ENCODE measurements at places on chromosomes 7 and 10.

- DNase-seq: no peak
- H3K36me3 ChIP-seq: no peaks in the 10 kb centered on the region
- no peaks in the 10 kb centered on the region for H3K4me1 ChIP-seq
- no peaks in the 10 kb centered on the region for H3K27me3 ChIP-seq
- no peak overlapping the region for H3K27ac ChIP-seq
Measured at GRCh38 chr7:47788083-47788482, 160.2 kb downstream of the PKD1L1 start.

- peaks cover 1% of the 10 kb centered on the region for H3K27me3 ChIP-seq
- no peak overlapping the region for H3K27ac ChIP-seq
- H3K4me3 ChIP-seq: no peak overlapping the region
Measured at GRCh38 chr10:71623098-71623985, 96.2 kb downstream of the C10orf105 start.

DNA sequence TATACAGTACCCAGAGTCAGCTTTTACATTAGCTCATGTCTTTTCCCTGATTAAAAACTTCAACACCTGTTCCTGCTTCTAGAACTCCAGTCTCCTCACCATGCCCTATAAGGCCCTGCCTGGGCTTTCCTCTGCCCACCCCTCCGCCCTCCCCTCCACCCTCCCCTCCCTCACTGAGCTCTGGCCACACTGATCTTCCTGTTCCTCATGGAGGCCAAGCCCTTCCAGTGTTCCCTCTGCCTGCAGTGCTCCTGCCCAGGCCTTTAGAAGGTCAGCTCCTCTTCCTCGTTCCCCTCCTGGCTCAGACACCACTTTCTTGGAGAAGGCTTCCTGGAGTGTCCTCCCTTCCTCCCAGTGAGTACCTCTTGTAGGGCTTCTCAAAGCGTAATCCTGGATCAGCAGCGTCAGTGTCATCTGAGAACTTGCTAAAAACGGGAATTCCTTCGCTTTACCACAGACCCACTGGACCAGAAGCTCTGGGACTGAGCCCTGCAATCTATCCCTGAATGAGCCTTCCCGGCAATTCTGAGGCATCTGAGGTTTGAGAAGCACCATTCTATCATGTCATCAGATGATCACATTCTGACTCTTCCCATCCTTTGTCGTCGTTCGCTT lies 3.7 kb downstream of the PDZD7 start:
- H3K4me1 ChIP-seq: peaks cover 6% of the 10 kb centered on the region
- H3K4me3 ChIP-seq: no peak overlapping the region
- no peaks in the 10 kb centered on the region for H3K36me3 ChIP-seq

GRCh38 chr7:41326616-41327015 lies 376.3 kb downstream of the INHBA start:
- no peaks in the 10 kb centered on the region for H3K36me3 ChIP-seq
- no peak for DNase-seq
- H3K4me3 ChIP-seq: no peak overlapping the region

DNA sequence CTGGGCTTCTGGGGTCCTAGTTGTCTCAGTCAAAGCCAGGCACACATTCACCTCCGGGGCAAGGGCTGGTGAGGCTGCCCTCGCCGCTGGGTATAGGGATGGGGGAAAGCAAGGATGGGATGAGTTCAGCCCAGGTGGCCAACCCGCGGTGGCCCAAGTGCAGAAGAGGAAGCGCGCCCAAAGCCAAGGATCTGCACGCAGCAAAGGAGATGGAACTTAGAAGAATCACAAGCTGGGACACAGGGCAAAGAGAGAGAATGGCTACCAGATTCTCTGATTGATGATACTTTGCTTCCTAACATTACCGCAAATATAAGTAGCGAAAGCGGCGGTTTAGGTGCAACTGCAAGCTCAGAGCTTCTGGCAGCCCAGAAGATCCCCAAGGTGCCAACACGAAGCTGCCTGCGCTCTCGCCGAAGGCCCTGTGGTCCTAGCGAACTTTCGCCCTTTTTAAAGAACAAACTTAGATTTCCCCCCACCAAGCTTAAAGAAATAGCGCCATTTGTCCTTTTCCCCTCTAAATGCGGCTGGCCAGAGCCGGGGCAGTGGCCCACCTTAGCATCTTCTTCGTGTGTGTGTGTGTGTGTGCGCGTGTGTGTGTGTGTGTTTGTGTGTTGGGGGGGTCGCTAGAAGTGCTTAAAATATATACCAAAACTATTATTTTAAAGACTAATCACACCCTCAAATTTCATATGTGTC lies 927 bp upstream of the MKX start:
- peak overlapping the region; percentile 43 for H3K4me3 ChIP-seq
- no peak for DNase-seq
- H3K27ac ChIP-seq: no peak overlapping the region
- H3K36me3 ChIP-seq: peaks cover 2% of the 10 kb centered on the region

DNA sequence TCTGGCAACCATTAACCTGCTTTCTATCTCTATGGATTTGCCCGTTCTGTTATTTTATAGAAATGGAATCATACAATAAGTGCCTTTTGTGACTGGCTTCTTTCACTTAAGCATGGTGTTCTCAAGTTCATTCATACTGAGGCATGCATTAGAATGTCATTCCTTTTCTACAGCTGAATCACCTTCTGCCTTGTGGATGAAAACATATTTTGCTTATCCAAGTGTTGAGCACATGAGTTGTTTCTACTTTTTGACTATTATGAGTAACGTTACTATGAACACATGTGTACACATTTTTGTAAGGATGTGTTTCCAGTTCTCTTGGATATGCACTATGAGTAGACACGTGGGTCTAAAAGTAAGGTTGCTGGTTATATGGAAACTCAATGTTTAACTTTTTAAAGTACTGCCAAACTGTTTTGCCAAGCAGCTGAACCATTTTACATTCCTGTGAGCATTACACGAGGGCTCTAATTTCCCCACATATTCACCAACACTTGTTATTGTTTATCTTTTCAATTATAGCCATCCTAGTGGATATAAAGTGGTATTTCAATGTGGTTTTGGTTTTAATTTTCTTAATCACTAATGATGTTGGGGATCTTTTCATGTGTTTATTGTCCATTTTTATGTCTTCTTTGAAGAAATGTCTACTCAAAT lies 241.3 kb downstream of the FANK1 start:
- H3K4me1 ChIP-seq: no peaks in the 10 kb centered on the region
- H3K27ac ChIP-seq: no peak overlapping the region
- H3K4me3 ChIP-seq: no peak overlapping the region
- no peak for DNase-seq

- H3K4me3 ChIP-seq: no peak overlapping the region
- no peak for DNase-seq
- no peaks in the 10 kb centered on the region for H3K4me1 ChIP-seq
Measured at GRCh38 chr7:136687693-136688322, 180.6 kb upstream of the CHRM2 start.

- no peaks in the 10 kb centered on the region for H3K36me3 ChIP-seq
- no peaks in the 10 kb centered on the region for H3K27me3 ChIP-seq
- DNase-seq: no peak
- no peak overlapping the region for H3K27ac ChIP-seq
Measured at GRCh38 chr7:157784041-157784835, 447.4 kb downstream of the DNAJB6 start.

GRCh38 chr7:106309362-106309761 lies 24.6 kb upstream of the NAMPT start:
- H3K36me3 ChIP-seq: peaks cover 2% of the 10 kb centered on the region
- no peak overlapping the region for H3K4me3 ChIP-seq
- H3K4me1 ChIP-seq: peaks cover 9% of the 10 kb centered on the region
- no peak overlapping the region for H3K27ac ChIP-seq
- no peak for DNase-seq
- no peaks in the 10 kb centered on the region for H3K27me3 ChIP-seq

- no peak for DNase-seq
- H3K4me1 ChIP-seq: no peaks in the 10 kb centered on the region
- H3K4me3 ChIP-seq: no peak overlapping the region
Measured at GRCh38 chr7:85734823-85735222, 548.0 kb upstream of the SEMA3D start.

DNA sequence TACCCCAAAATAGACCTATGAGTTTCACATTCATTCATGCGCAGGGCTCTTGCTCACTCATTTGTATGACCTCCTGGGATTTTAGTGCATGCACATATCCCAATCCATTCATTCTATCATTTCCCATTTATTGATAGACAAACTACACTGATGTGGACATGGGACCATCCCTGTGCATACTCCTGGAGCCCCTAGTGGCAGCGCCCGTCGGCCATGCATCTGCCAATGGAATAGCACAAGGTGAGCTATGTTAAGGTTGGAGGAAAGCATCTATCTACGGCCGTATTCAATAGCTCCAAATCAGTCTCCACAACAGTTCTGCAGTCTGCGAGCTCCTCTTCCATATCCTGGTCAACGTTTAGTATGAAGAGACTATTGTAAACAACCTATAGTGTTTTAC lies 31.7 kb upstream of the FIGNL1 start:
- peaks cover 15% of the 10 kb centered on the region for H3K27me3 ChIP-seq
- no peak overlapping the region for H3K27ac ChIP-seq
- H3K4me1 ChIP-seq: no peaks in the 10 kb centered on the region
- H3K36me3 ChIP-seq: no peaks in the 10 kb centered on the region
- H3K4me3 ChIP-seq: no peak overlapping the region

DNA sequence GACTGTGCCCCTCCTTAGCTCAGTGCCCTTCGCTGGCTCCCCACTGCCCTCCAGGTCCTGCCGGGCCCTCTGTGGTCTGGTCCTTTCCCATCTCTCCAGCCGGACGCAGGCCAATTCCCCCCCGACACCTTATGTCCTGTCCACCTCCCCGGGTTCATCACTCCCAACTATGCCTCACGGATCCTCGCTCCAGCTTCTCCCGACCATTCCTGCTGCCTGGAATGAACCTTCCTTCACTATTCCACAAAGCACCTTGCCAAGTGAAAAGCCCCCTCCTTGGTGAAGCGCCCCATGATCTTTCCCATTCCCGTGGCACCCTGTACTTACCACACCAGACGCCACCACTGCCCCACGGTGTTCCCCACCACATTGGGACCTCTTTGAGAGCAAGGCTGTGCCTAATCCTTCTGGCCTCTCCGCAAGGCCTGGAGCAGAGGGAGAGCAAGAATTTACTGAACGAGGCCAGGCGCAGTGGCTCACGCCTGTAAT lies 47.2 kb downstream of the TMEM270 start:
- H3K4me1 ChIP-seq: no peaks in the 10 kb centered on the region
- H3K27me3 ChIP-seq: no peaks in the 10 kb centered on the region
- H3K27ac ChIP-seq: no peak overlapping the region

- H3K27ac ChIP-seq: no peak overlapping the region
- peaks cover 11% of the 10 kb centered on the region for H3K36me3 ChIP-seq
- DNase-seq: no peak
- no peaks in the 10 kb centered on the region for H3K27me3 ChIP-seq
Measured at GRCh38 chr7:105141068-105141467, 127.1 kb downstream of the KMT2E start.

DNA sequence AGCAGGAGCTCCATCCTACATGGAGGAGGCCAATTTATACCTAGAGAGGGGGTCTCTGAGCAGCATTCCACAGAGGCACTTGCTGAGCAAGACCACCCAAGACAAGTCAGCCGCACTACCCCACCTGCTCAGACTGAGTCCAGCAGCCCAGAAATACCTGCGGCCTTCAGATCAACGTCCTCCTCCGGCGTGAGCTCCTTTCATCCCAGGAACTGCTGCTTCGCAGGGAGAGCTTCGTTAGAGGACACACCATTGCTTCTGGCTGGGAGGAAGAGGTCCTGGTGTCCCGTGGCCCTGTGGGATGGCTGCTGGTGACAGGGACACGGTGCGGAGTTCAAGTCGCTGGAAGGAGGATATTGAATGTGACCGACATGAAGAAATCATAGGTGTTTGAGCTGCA lies 216.9 kb upstream of the PPP2R2D start:
- H3K36me3 ChIP-seq: no peaks in the 10 kb centered on the region
- no peaks in the 10 kb centered on the region for H3K4me1 ChIP-seq
- DNase-seq: no peak
- no peaks in the 10 kb centered on the region for H3K27me3 ChIP-seq
- no peak overlapping the region for H3K27ac ChIP-seq
- H3K4me3 ChIP-seq: no peak overlapping the region

GRCh38 chr10:107807836-107808235 lies 643.3 kb upstream of the SORCS1 start:
- H3K36me3 ChIP-seq: no peaks in the 10 kb centered on the region
- H3K4me3 ChIP-seq: no peak overlapping the region
- no peak for DNase-seq
- H3K27ac ChIP-seq: no peak overlapping the region
- no peaks in the 10 kb centered on the region for H3K27me3 ChIP-seq
- H3K4me1 ChIP-seq: no peaks in the 10 kb centered on the region

DNA sequence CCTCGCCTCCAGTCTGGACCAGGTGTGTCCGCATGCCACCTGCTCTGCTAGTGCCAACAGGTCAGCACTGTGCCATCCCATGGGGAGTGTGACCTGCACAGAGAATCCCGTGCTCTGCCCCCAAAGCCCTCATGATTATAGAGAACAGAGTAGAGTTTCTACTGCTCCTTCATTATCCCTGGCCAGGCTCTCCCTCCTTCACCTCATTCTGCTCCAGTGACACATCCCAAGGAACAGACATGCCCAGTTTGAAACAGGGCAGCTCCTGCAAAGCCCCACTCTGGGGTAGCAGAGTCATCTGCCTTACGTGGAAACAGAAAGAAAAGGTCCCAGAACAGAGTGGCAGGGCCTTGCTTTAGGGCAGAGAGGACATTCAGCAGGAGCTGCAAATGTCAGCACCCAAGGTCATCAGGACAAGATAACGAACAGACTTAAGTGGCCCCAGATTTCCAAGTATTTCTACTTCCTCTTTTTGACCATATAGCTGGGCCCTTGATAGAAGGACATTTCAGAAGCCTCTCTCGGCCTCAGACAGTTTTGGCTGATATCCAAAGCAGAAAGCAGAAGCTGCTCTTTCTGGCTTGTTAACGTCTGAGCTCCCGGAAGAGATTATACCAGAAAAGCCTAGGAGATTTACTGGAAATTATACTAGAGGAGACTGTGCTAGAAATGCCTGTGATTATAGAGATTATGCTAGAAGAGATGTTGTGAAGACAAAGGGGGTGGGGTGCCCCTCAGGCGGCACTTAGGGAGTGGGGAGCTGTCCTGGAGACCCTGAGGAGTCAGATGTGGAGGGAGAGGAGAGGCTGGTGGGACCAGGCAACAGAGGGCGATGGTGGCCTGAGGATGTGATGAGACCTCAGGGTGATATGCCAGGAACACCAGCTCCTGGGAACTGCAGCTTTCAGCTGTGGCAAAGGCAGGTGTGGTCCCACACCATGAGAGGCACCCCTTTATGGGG lies 12.6 kb downstream of the TMEM176B start:
- no peaks in the 10 kb centered on the region for H3K36me3 ChIP-seq
- peaks cover 24% of the 10 kb centered on the region for H3K27me3 ChIP-seq
- DNase-seq: no peak
- H3K4me1 ChIP-seq: no peaks in the 10 kb centered on the region
- no peak overlapping the region for H3K4me3 ChIP-seq

GRCh38 chr10:104085801-104086400 lies at the start of gene COL17A1:
TSS of gene COL17A1 (minus strand) at chr10:104085880. CDS start at chr10:104080673, 5,207 bp downstream.
- DNase-seq: no peak
- H3K4me1 ChIP-seq: no peaks in the 10 kb centered on the region
- H3K27me3 ChIP-seq: peaks cover 10% of the 10 kb centered on the region

Measured in activated CD8-positive, alpha-beta T cell treated with anti-CD3 and anti-CD28 coated beads, Interleukin-2, amount 10 ng/mL, durations not matched to agents 7 days and 5 days (primary cell).